Body of pancreas (tissue), 4 donors: ENCODE measurements at places on chromosomes 6 and 20. TPM values are rescaled to one million over a fixed set of nuclear protein-coding genes. Genes with fewer than 3 reads are reported as not detected.

GRCh38 chr6:115798229-115798628, 262.5 kb downstream of the FRK start:
- DNase-seq = no peak
- no peak overlapping the region for H3K27ac ChIP-seq
- H3K4me1 ChIP-seq = no peaks in the 10 kb centered on the region
- H3K36me3 ChIP-seq = no peaks in the 10 kb centered on the region
- H3K4me3 ChIP-seq = no peak overlapping the region
- H3K27me3 ChIP-seq = no peaks in the 10 kb centered on the region

ADGRB3 gene
- total RNA-seq = under 0.01 TPM

- no peak overlapping the region for H3K4me3 ChIP-seq
- no peaks in the 10 kb centered on the region for H3K27me3 ChIP-seq
- H3K4me1 ChIP-seq = no peaks in the 10 kb centered on the region
- no peak for DNase-seq
- no peaks in the 10 kb centered on the region for H3K36me3 ChIP-seq
- H3K27ac ChIP-seq = no peak overlapping the region
Measured at GRCh38 chr6:1216488-1216974, 95.4 kb upstream of the FOXQ1 start.

ADGRF1 gene
- 0.52 TPM for total RNA-seq

AHI1 gene
- 20.2 TPM for total RNA-seq

DNA sequence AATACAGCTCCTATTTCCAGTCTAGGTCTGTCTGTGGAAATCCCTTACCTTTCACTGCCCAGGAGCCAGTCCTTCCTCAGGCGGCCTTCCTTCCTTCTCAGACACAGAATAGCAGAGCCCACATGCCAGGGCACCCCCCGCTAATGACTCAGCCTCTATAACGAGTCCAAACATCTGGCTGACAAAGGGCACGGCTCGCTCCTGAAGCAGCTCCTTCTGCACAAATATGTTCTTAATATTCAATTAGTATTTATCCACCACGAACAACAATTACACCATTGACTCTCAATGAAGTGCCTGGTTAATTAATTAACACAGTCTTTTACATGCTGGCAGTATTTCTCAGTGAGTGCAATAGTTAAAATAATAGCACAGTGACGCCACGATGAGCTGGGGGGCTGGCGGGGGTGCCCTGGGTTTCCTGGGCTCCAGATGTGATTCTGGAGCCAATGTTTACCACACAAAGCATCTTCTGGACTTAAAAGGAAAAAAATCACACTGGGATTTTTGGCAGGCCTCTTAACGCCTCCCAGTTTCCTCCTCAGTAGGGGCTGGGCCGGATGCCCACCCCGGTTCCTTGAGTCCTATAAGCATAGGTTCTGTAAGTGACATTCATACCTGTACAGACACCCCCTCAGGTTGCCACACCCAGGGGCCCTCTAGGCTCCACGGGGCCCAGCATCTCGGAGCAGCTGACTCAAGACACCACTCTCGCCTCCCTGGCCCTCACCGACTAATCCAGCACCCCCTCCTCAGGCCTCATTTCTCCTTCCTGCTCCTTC, 158.6 kb upstream of the MLN start:
- H3K36me3 ChIP-seq = no peaks in the 10 kb centered on the region
- H3K27ac ChIP-seq = no peak overlapping the region
- DNase-seq = no peak
- no peak overlapping the region for H3K4me3 ChIP-seq
- H3K4me1 ChIP-seq = no peaks in the 10 kb centered on the region

DNA sequence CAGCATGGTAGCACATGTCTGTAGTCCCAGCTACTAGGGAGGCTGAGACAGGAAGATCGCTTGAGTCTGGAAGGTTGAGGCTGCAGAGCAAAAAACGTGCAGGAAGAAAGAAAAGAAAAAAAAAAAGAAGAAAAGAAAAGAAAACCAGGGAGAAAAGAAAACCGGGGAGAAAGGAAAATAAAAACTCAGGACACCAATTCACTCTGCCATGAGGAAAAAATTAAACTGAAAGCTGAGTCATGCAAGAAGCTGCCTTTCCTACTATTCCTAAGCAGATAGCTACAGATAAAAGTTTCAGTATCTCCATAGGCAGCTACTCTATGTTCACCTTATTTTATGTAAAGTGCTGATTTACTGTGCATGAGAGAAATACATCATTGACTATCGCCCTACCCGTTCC, 10.5 kb downstream of the PTGIS start:
- H3K27ac ChIP-seq = no peak overlapping the region
- no peaks in the 10 kb centered on the region for H3K4me1 ChIP-seq
- no peaks in the 10 kb centered on the region for H3K36me3 ChIP-seq

- H3K4me1 ChIP-seq = no peaks in the 10 kb centered on the region
- no peaks in the 10 kb centered on the region for H3K36me3 ChIP-seq
- no peak overlapping the region for H3K4me3 ChIP-seq
- H3K27ac ChIP-seq = no peak overlapping the region
Measured at GRCh38 chr6:148635070-148635743, 111.6 kb upstream of the UST start.

- no peaks in the 10 kb centered on the region for H3K4me1 ChIP-seq
- no peak overlapping the region for H3K27ac ChIP-seq
- H3K36me3 ChIP-seq = no peaks in the 10 kb centered on the region
- no peaks in the 10 kb centered on the region for H3K27me3 ChIP-seq
- no peak overlapping the region for H3K4me3 ChIP-seq
Measured at GRCh38 chr20:2402271-2402980, 21.7 kb downstream of the TGM6 start.

DNA sequence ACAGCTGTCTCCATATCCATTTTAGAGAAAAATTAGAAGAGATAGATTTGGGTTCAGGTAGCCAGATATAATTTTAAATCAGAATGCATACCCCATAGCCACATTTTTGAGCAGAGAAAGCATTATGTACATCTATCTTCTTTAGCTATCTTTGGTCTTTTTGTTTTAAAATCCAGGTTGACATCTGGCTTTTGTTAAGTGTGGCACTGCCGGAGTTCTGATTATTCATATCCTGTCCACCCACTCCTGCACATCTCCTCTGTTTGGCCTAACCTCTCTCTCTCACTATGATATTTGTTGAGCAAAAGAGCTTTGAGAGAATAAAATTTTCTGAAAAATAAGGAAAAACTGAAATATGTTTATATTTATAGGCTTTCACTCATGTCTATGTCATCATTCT, 189.7 kb downstream of the PACRG start:
- no peaks in the 10 kb centered on the region for H3K4me1 ChIP-seq
- DNase-seq = no peak
- H3K4me3 ChIP-seq = no peak overlapping the region
- no peaks in the 10 kb centered on the region for H3K36me3 ChIP-seq

- DNase-seq = no peak
- no peak overlapping the region for H3K4me3 ChIP-seq
- H3K27ac ChIP-seq = no peak overlapping the region
Measured at GRCh38 chr6:4879741-4880275, 103.6 kb downstream of the CDYL start.

RIN2 gene
- total RNA-seq = 20.4 TPM

- no peaks in the 10 kb centered on the region for H3K27me3 ChIP-seq
- H3K27ac ChIP-seq = no peak overlapping the region
- H3K4me1 ChIP-seq = peaks cover 33% of the 10 kb centered on the region
- DNase-seq = peak; percentile 86
- no peak overlapping the region for H3K4me3 ChIP-seq
Measured at GRCh38 chr20:57388953-57389694, 2.1 kb upstream of the RBM38 start.

DNA sequence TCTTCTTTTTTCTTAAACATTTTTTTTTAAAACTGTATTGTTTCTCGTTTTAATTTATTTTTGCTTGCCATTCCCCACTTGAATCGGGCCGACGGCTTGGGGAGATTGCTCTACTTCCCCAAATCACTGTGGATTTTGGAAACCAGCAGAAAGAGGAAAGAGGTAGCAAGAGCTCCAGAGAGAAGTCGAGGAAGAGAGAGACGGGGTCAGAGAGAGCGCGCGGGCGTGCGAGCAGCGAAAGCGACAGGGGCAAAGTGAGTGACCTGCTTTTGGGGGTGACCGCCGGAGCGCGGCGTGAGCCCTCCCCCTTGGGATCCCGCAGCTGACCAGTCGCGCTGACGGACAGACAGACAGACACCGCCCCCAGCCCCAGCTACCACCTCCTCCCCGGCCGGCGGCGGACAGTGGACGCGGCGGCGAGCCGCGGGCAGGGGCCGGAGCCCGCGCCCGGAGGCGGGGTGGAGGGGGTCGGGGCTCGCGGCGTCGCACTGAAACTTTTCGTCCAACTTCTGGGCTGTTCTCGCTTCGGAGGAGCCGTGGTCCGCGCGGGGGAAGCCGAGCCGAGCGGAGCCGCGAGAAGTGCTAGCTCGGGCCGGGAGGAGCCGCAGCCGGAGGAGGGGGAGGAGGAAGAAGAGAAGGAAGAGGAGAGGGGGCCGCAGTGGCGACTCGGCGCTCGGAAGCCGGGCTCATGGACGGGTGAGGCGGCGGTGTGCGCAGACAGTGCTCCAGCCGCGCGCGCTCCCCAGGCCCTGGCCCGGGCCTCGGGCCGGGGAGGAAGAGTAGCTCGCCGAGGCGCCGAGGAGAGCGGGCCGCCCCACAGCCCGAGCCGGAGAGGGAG, 580 bp downstream of the VEGFA start:
- no peaks in the 10 kb centered on the region for H3K36me3 ChIP-seq
- H3K27ac ChIP-seq = peak overlapping the region; percentile 97

DNA sequence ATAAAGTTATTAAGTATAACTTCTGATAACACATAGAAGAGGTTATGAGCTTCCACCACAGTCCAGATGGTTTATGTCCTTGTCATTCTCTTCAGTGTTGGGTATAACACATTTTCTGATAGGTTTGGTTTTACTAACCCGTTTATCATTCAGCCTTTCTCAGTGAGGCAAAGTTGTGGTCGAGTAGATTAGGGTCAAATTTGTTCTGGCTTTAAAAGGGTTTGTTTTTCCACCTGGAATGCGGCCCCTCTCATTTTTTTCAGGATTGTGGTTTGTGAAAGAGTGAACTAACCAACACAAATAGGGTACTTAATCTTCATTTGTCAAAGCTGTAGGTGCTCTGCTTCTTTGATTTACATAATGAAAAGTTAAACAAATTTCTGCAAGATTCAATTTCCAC, 204.2 kb upstream of the ASCC3 start:
- H3K36me3 ChIP-seq = no peaks in the 10 kb centered on the region
- no peaks in the 10 kb centered on the region for H3K27me3 ChIP-seq
- H3K4me1 ChIP-seq = no peaks in the 10 kb centered on the region
- no peak for DNase-seq
- H3K27ac ChIP-seq = no peak overlapping the region
- no peak overlapping the region for H3K4me3 ChIP-seq

GRCh38 chr6:27297484-27297856, 14.6 kb downstream of the POM121L2 start:
- H3K4me3 ChIP-seq = no peak overlapping the region
- no peaks in the 10 kb centered on the region for H3K4me1 ChIP-seq
- H3K27me3 ChIP-seq = peaks cover 14% of the 10 kb centered on the region

GRCh38 chr6:52538901-52539354, 37.9 kb downstream of the TRAM2 start:
- H3K4me1 ChIP-seq = peaks cover 13% of the 10 kb centered on the region
- no peak overlapping the region for H3K27ac ChIP-seq
- no peaks in the 10 kb centered on the region for H3K27me3 ChIP-seq

KIF25 gene
- total RNA-seq = 1.8 TPM

ADTRP gene
- not detected for total RNA-seq

BPIFB1 gene
- total RNA-seq = not detected

DNA sequence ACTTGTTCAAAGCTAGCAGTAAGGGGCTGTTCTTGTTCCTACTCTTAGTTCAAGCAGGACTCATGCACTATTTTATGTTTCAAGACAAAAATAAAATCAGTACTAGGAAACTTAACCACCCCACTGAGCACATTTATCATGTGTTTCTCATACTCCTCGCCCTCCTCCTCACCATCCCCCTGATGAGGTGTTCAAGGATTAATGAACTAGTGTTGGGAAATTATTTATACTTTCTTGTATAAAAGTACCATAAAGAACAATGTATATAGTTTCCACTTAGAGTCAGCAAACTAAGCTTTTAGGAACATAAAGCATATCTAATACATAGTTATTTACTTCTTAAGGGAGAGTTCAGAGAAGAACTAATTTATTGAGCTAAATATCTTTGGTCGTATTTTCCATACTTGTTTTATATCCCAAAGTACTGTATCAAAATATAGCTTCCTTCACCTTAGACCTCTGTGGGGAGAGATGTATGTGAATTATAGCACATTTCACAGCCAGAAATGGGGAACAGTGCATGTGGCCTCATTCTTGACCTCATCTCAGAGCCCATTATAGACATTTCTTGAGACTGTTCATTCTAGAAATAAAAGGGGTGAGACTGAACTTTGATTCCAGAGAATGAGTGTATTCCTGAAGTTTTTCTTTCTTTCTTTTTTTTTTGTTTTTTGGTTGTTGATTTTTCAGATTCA, 326.5 kb upstream of the MAP3K7 start:
- no peaks in the 10 kb centered on the region for H3K4me1 ChIP-seq
- H3K27me3 ChIP-seq = no peaks in the 10 kb centered on the region
- no peak overlapping the region for H3K4me3 ChIP-seq
- no peak overlapping the region for H3K27ac ChIP-seq

DNA sequence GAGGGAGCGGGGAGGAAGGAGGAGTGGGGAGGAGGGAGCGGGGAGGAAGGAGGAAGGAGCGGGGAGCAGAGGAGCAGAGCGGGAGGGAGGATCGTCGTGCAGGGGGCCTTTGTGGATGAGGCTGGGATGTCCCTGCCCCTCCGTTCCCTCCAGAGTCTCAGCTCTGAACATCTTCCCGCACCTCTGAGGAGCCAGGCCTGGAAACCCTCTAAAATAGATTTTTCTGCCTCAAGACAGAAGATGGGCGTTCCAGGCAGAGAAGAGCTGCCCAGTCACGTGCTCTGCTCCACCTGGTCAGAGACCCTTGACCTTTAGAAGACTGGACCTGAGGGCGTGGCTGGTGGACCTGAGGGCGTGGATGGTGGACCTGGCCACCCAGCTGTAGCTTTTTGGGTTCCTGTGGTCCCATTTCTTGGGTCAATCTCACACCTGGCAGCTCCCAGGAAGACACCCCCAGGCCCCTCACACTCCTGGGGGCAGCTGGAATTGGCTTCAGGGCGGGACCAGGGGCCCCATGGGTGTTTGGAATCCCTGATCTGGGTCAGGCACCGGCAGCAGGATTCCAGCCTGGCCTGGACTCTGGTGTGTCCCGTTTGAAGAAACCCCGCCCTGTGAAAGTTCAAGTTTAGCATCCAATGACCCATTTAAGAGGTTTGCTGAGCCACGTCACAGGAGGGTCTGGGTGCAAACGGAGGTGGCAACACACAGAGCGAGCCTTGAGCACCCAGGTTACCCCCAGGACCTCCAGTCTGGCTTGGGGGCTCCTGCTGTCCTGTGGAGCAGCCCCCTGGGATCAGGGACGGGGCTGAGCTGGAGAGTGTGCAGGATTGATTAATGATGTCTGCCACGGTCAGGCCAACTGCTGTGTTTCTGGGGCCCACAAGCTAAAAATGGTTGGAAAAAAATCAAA, 96.9 kb upstream of the BHLHE23 start:
- no peaks in the 10 kb centered on the region for H3K27me3 ChIP-seq
- DNase-seq = no peak
- no peak overlapping the region for H3K4me3 ChIP-seq
- H3K36me3 ChIP-seq = no peaks in the 10 kb centered on the region
- peaks cover 22% of the 10 kb centered on the region for H3K4me1 ChIP-seq

GSTA2 gene
- total RNA-seq = 73.7 TPM

SLC22A3 gene
- 4.9 TPM for total RNA-seq

NTSR1 gene
- not detected for total RNA-seq

SLC13A3 gene
- total RNA-seq = 6.3 TPM
